Stimulated activated CD4-positive, alpha-beta T cell treated with anti-CD3 and anti-CD28 coated beads, Interleukin-15, amount 100 ng/mL, for 48 hours (primary cell): ENCODE measurements at places on chromosomes 13 and 19.

GRCh38 chr13:38530492-38530891 lies 156.4 kb upstream of the FREM2 start:
- DNase-seq: no peak

DNA sequence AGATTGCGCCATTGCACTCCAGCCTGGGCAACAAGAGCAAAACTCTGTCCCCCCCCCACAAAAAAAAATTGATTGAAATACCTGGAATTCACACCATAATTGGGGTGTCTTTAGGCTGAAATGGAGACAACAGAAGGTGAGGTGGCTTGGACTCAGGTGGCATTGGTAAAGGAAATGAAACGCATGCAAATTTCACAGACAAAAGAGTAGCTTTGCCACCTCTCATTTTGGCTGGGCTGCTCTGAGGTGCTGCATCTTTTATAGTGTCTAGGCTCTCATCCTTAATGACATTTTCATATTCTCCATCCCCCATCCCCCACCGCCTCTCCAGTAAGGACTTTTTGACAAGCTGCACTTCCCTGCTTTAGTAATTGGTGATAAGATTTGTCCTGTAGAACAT lies 6.9 kb downstream of the UBE2L5 start:
- no peak for DNase-seq

GRCh38 chr13:94227255-94227879 lies 252.1 kb downstream of the DCT start:
- no peak for DNase-seq

DNA sequence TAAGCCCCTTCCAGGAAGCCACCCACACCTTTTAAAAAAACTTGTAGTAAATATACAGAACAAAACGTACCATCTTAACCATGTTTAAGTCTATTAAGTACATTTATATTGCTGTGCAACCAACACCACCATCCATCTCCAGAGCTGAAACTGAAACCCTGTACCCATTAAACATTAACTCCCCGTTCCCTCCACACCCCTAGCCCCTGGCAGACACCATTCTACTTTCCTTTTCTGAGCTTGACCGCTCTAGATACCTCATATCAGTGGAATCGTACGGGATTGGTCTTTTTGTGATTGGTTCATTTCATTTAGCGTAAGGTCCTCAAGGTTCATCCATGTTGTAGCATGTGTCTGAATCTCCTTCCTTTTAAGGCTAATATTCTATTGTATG lies 13.0 kb upstream of the SPATA13 start:
- no peak for DNase-seq

DNA sequence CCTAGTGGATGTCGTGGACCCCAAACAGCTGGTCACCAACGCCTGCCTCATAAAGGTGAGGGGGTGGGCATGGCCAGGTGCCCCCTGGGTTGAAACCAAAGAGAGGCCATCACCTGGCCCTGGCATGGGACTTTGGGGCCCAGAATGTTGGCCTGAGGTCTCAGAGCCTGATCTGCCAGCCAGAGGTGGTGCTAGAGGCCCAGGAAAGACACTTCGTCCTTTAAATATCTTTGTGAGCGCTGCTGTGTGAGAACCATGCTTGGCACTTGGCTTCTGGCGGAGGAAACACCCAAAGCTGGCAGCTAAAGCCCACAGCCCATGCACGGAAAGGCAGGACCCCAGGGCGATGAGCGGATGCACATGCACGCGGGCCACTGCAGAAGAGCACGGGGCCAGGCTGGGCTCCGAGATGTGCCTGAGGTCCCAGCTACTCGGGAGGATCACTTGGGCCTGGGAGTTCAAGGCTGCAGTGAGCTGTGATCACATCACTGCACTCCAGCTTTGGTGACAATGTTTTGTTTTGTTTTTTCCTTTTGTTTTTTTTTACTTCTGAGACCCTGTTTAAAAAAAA lies 4.3 kb upstream of the ADM5 start:
- DNase-seq: no peak

DNA sequence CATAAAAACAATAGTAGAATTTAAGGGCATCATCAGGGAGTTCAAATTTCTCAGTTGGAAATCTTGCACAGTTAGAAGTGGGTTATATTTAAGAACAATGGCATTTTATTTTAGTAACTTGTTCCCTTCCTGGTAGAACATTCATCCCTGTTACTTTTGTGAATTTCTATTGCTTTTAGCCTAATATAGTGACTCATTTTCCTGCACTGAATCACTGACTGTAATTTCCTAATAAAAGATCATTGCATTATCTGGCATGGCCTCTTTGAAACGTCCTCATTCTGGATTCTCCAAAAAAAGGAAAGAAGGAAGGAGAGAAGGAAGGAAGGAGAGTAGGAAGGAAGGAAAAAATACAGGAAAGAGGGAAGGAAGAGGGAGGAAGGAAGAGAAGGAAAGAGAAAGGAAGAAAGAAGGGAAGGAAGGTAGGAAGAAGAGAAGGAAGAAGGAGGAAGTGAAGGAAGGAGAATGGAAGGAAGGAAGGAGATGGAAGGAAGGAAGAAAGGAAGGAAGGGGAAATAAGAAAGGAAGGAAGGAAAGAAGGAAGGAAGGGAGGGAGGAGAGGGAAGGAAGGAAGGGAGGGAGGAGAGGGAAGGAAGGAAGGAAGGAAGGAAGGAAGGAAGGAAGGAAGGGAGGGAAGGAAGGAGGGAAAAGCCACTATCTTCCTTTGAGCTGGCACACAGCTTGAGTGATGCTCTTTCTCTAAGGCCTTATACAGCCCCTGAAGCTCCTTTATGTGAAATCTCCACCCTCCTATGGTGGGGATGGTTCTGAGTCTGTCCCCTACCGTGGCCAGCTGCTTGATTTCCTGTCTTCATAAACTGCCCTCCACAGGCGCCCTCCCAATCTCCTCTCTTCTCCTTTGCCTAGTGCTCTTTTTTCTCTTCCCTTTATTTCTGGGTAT lies 29.8 kb upstream of the TM9SF2 start:
- no peak for DNase-seq

- DNase-seq: no peak
These were observed 238.5 kb downstream of the FGF9 start for GRCh38 chr13:21909331-21909730.

GRCh38 chr19:33207040-33207620 lies 13.0 kb downstream of the LRP3 start:
- DNase-seq: no peak
